ENCODE measurements at places on chromosomes 3 and 15. TPM values are rescaled to one million over a fixed set of nuclear protein-coding genes. Genes with fewer than 3 reads are reported as not detected.

The PRR23B gene
- not detected for total RNA-seq

DNA sequence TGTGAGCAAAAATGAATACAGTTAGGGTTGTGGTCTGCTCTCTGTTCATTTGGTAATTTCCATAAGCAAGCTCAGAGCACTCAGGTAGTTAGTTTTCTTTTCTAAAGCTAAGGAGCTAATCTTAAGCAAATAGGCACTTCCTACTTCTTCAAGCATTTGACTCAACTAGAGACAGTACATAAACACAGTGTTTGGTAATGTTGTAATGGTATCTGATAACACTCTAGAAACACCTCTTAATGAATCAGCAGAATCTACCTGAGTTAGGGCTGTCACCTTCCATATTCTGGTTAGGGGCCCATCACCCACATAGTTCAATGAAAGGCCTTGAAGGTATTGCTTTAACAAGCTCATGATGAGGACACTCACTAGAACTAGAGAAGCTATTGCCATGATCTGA lies 83.1 kb downstream of the PLCH1 start:
- DNase-seq, result no peak

GRCh38 chr3:100209948-100210771 lies 50.6 kb upstream of the TBC1D23 start:
- peak; percentile 10 for DNase-seq

GRCh38 chr15:38689522-38689921 lies 124.9 kb upstream of the RASGRP1 start:
- DNase-seq, result no peak

DNA sequence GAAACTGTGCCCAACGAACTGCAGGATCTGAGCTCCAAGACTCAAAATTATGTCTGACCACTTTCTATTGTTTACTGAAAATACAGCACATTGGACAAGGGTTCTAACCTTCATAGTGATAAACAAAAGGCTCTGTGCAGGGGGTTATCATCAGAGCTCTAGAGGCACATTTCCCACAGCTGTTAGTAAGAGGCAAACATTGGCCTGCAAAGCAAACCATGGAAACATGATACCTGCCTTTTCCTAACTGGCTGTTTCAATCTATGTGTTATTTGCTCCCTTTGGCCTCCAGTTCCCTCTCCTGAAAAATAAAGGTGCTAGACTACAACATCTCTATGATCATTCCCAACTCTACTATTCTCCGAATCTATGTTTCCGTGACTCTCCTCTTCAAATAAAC lies 159.7 kb upstream of the ARHGEF26 start:
- no peak for DNase-seq

- DNase-seq, result no peak
Measured at GRCh38 chr3:3699816-3700633, 99.2 kb upstream of the LRRN1 start.

DNA sequence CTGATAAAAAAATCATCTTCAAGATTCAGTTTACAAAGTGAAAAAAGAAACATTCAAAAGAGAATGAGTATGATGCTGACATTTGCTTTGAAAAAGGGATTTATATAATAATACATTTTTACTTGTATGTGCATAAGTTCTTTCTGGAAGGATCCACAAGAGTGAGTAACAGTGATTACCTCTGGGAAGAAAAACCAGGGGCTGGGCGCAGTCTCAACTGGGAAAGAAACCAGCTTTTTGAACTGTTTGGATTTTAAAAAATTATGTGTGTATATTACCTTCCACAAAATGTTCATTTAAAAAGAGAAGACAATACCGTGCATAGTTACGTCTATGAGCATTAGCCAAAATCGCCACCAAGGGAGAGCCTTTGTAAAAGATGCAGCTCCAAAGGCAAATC lies 1.3 kb downstream of the CLEC3B start:
- no peak for DNase-seq

GRCh38 chr3:45179163-45179562 lies 33.0 kb upstream of the CDCP1 start:
- DNase-seq, result no peak

- no peak for DNase-seq
Measured at GRCh38 chr3:42022355-42022754, 60.5 kb upstream of the ULK4 start.

DNA sequence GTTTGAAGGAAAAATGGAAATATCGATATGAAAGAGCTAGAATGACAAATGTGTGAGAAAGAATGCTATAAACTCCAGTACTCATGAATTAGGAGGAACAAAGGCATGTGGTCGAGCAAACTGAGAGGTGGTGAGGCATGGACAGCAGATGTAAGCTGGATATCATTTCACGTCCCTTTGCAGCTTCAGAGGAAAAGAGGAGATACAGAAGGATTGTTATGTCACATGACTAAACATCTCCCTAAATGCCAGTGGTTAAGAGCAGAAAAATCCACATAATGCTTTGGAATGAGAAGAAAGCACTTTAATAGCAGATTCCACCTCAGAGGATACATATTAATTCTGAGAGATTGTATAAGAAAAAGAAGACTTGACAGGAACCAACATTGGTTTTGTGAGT lies 248.7 kb downstream of the ZIC4 start:
- DNase-seq, result no peak

The KBTBD13 gene
- total RNA-seq, result not detected

DNA sequence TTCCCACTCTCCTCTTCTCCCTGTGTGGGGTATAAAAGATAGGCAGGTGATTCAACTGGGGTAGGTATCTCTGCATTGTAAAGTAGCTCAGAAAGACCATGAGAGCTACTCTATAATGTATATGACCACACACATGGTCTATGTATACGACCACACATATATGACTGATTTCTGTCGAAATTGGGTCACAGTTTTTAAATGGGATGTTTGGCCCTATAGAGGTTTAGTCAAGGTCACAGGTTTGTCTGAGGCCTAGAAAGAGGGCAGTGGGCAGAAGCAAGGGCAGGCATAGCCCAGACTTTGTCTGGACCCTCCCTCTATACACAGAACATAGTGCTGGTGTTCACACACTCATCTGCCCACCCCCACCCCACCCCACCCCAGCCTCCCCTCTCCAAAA lies 4.4 kb downstream of the LAMP3 start:
- DNase-seq, result no peak

The ADAMTSL3 gene
- not detected for total RNA-seq

DNA sequence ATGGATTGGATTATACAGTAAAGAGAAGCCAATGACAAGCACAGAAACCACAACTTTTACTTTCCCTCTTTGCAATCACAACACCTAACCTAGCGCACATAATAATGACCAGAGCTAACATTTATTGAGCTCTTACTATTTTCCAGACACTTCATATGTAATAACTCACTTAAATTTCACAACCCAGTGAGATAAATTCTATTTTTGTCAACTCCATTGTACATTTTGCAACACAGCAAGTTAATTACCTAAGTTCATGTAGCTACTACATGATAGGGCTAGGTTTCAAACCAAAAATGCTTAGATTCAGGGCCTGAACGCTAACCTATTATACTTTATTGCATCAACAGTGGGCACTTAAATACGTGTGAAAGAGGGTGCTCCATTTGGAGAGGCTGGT lies 89.5 kb downstream of the GADL1 start:
- DNase-seq, result no peak

- no peak for DNase-seq
Measured at GRCh38 chr3:156246961-156247725, 126.8 kb downstream of the KCNAB1 start.

The PCOLCE2 gene
- total RNA-seq, result not detected

DNA sequence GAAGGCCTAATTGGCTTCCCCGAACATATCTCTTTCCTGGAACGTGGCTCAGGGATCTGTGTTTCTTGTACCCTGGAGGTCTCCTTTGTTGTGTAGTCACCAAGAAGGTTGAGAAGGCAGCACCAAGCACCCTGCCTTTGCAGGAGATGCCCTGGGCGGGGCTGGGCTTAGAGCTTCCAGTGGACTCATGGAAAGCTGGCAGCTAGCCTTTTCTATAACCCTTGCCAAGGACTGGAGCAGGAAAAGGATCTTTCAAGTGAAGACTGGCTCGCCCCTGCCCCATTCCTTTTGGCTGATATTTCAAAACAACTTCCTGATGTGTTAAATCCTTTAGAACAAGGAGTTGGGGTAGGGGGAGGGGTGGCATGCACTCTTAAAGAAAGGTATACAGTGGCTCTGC lies 58.9 kb upstream of the EPHA6 start:
- no peak for DNase-seq

- DNase-seq, result no peak
Measured at GRCh38 chr3:115676336-115676735, 53.0 kb downstream of the GAP43 start.

The MYZAP gene
- total RNA-seq, result not detected

DNA sequence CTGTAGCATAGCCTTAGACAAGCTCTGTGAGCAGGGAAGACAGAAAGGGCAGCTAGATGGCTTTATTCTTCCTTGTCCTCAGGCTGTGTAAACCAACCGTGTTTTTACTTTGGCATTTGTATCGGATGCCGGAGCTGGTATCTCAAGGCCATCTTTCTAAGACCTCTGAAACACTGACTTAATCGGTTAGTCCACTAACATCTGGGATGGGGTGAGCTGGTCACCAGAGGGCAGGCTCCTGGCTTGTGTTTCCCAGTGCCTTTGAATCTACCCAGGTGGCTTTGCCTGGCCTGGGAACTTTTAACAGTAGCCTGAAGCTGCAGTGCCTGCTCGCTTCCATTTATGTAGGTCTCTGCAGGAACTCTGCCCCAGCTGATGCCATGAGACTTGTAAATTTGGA lies 252.7 kb downstream of the NR1D2 start:
- no peak for DNase-seq

DNA sequence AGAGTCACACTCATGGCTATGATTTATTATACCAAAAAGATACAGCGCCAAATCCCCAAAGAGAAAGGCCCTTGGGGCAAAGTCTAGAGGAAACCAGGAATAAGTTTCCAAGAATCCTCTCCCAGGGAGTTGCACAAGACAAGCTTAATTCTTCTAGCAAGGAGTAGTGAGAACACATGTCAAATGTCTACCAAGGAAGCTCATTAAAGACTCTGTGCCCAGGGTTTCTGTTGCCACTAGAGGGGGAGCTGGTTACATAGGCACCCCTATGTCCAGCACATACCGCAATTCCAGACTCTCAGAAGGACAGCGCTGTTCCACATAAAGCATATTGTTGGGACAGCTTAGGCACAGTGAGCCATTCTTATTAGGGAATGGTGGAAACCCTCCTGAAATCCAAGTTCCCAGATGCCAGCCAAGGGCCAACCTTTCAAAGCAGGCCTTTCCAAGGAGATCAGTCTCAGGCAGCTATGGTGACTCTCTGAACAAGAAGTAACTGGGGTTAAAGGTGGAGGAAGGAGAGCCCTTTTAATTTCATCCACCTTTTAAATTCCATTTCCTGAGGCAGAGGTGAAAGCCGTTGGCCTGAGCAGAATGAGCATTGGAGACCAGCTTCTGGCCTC lies 194.2 kb downstream of the UACA start:
- no peak for DNase-seq
